ENCODE measurements at places on chromosomes 1 and 21.

- no peak for DNase-seq
Observed at GRCh38 chr1:172359491-172359999, 60.9 kb upstream of the C1orf105 start.

DNA sequence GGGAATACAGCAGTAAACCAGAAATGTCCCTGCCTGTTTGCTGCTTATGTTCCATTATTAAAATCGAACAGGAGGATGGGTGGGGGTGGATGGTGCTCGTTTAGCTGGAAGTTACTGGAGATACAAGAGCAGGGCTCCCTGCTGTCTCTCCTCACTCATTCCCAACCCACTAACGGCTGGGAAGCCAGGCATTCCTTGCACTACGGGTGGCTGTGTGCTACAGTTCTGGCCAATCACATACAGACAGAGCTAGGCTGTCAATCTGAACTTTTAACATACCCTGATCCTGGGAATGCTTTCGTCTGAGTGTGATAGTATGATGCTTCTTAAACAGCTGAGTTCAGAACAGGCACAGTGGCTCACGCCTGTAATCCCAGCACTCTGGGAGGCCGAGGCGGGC is 7.0 kb downstream of the SIPA1L2 start:
- DNase-seq = no peak

DNA sequence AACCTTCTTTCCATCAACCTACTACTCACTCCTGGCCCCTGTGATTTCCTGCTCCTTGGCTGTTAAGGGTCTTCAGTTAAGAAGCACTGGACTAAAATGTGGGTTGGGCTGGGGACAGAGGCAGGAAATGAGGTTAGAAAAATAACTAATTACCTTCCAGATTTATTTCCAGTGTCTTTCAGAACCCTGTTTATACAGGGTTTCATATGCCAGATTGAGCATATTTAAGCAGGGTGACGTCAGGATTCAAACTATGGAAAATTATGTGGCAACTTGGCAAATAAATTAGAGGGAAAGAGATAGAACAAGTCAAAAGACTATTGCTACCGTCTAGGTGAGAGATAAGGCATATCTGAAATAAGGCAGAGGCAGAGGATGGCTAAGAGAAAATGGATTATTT is 11.7 kb upstream of the MCOLN3 start:
- DNase-seq = no peak

GRCh38 chr1:116408803-116409720 is 36.0 kb downstream of the ATP1A1 start:
- no peak for DNase-seq

DNA sequence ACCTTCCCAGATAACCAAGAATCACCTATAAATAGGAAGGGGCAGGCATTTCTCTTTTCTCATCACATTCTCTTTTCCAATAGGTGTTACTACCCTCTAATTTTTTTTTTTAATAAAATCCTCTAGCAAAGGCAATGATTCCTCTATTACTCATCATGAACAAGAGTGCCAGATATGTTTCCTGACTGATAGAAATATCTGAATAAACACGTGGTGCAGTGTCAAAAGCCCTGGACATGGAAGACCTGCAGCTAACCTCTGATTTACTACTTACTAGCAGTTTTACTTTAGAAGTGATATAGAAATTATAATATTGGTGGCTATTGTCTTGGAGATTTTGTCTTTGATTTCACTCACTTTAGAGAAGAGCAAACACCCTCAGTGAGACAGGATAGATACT is 194.6 kb upstream of the SAMSN1 start:
- no peak for DNase-seq

DNA sequence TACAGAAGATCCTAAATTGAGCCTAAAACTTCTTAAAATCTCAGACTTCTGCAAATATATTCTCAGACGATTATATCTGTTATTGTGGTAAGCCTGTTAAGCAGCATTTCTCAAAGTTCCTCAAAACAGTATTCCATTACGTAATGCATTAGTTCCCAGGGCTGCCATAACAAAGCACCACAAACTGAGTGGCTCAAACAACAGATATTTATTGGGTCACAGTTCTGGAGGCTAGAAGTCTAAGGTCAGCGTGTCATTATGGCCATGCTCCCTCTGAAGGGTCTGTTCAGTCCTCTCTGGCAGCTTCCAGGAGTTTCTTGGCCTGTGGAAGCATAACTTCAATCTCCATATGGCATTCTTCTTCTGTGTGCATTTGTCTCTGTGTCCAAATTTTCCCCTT is 103.5 kb upstream of the ST6GALNAC5 start:
- DNase-seq = no peak

DNA sequence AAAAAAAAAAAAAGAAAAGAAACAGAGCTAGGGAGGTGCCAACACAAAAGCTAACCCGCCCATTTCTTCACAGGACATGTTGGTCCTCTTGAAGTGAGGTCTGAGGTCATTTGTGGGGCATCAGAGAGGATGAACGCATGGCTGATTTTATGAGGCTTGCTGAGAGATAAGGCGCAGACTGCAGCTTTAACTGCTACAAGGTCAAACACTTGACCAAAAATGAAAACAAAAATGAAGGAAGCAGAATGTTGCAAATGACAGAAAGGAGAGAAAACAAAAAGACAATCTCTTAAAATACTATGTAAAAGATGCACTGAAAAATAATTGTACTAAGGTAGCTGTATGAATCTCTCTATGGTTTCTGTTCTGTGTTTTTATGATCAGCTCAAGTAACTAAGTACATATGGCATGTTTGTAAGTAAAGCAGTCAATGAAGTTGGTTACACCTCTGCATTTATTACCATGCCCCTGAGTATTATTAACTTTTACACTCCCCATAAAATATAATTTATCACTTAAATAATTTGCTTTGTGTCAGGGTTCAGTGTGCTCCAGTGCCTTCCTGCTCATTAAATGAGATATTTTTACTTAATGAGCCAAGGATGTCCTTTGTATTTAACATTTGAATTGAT is 249.1 kb upstream of the NR5A2 start:
- no peak for DNase-seq

GRCh38 chr1:99776120-99776519 is 9.7 kb upstream of the FRRS1 start:
- DNase-seq = no peak

- no peak for DNase-seq
Observed at GRCh38 chr21:22575165-22575584, 1577.0 kb downstream of the NCAM2 start.

GRCh38 chr1:100387209-100387608 is 34.9 kb downstream of the CDC14A start:
- DNase-seq = no peak

GRCh38 chr1:87197641-87198040 is 131.0 kb upstream of the LMO4 start:
- DNase-seq = no peak

- no peak for DNase-seq
Observed at GRCh38 chr1:20586953-20587660, 1.8 kb upstream of the CDA start.

DNA sequence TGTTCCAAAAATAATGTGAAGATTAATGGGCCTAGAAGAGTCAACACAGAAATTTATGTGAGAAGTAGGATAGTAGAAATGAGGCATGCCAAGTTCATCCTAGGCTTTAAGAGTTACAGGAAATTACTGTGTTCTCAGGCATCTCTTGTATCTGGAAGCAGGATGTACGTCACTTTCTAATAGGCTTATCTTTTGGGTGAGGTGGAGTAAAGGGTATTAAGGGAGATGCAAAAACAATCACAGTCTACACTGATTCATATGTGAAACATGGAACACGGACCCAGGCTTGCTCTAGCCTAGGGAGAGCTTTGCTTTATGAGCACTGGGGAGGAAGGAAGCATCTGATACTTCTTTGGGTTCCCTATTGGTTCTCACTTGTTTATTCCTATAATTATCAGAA is 84.5 kb upstream of the RGS4 start:
- no peak for DNase-seq

- no peak for DNase-seq
Observed at GRCh38 chr21:44408226-44408625, 47.1 kb upstream of the LRRC3 start.

Data from Right ventricle myocardium inferior (tissue), 1 donor.